ENCODE measurements at places on chromosomes 1 and 21.
A peak's percentile ranks its signal among the peaks of the same experiment; 100 is the strongest.

DNA sequence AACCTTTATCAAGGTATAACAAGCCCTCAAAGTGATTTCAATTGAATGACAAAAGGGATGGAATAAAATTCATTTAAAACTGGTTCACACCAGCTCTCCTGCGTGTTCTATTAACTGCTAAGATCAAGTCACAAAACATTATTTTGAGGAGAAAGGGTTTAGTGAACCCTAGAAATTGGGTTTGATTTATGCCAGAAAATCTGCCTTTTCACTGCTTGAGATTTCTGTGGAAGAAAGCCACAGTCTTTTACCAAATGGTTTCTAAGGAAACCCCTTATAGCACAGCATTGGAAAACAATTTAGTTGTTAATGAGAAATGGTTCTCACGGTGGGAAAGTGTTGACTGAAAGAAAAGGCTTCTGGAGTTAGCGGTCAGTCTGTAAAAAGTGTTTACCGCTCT is 43.6 kb upstream of the DPH5 start:
- no peak for DNase-seq

- peak; percentile 38 for DNase-seq
Measured at GRCh38 chr1:37323486-37324377, 150.6 kb upstream of the ZC3H12A start.

DNA sequence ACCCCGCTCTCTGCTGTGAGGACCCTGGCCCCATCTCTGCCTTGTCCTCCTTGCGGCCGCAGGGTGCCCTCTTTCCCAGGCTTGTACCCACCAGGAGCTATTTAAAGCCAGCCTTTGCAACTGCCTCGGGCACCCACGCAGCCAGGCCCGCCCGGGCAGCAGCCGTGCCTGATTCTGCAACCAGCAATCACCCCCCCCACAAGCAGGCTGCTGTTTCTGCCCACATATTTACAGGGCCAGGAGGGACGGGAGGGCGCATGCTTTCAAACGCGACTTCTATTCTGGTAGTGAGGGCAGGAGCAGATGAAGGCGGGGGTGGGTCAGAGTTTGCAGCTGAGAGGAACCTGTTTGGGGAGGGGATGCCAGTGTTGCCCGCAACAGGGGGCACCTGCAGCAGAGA is 13.6 kb downstream of the GABRD start:
- DNase-seq: no peak

- no peak for DNase-seq
Measured at GRCh38 chr1:41547336-41547735, 62.9 kb upstream of the EDN2 start.

DNA sequence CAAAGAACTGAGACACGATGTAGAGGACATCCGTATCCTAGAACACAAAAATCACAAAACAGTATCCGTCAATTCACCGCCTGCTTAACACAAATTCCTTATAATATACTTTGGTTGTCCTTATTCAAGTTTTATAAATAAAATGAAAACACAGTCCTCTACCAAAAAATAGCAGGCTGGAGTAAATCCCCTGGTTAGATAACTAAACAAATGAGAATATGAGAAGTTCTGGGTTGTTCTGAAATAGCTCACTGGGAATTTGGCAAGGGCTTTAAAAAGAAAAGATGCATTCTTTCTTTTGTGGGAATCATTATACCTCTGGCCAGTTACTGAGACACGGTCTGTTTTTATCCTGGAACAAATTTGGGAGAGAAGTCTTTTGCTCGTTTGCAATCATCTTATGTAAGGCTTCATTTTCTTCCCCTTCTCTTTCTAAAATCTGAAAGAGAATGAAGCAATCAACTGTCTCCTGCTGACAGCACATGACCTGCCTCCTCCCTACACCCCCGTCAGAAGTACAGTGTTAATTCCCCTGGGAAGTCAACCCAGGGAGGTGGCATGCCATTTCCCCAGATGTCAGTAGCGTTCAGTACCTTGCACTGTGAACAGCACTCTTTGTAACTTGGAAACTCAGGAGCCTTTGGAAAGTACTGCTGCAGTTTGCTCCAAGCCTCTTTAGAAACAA is 37.1 kb upstream of the RAP1GAP start:
- no peak for DNase-seq

DNA sequence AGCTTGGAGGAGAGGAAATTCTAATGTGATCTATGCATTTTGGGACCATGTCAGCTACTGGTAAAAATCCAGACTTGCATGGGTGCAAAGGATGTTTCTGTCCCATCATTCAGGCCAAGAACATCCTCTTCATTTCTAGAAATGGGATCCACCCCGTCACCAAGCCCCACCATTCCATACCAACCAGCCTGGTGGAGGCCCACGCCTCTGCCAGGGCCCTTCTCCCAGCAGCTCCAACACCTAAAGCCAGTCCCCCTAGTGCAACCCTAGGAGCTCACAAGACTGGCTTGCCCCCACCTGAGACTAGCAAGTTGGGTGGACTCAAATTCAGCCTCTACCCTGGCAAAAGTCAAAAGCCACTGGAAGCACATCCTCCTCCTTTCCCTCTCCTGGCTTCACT is 1.9 kb downstream of the ARHGEF11 start:
- DNase-seq: no peak

Data from NCI-H1694 treated with DMSO at 0.1 percent for 48 hours (cell line).